Amygdala (tissue), 56 donors: ENCODE measurements at places on chromosomes 7 and 10.

DNA sequence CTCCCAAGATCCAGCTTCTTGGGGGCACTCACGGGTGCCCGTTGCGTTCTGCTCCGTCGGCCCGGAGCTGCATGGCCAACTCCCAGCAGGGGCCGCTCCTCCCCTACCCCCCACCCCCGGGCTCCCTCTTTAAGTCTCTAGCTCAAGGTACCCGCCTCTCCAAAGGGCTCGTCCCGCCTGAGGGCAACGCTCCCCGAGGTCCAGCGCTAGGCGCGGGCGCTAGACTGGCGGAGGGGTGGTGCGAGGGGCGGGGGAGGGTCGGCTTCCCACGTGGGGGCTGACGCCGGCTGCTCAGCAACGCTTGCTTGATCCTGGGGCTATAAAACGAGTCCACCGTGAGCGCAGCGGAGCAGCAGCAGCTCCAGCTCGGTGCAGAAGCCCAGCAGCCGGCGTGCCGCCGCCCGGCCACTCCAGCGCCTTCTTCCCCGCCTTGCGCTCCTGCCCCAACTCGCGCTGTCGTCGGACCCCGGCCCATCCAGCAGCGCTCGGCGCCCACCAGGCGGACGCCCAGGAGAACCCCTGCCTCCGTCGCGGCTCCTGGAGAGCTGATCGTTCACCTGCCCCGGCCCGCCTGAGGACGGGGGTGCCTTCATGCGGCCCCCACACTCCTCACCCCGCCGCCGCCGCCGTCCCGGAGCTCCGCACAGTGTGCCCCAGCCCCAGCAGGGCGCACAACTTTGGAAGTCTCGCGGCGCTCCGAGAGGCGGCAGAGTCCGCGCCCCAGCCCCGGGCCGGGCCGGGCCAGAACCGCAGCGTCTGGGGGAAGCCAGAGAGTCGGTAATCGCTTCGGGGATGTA, at the start of gene ADRA2A:
Gene ADRA2A (plus strand): TSS at position 348 of the 797 bp plus-strand sequence. CDS start 968 bp downstream, outside the sequence.
- peak; percentile 32 for DNase-seq

- DNase-seq = no peak
Measured at GRCh38 chr7:25752967-25753791, 398.8 kb upstream of the NFE2L3 start.

DNA sequence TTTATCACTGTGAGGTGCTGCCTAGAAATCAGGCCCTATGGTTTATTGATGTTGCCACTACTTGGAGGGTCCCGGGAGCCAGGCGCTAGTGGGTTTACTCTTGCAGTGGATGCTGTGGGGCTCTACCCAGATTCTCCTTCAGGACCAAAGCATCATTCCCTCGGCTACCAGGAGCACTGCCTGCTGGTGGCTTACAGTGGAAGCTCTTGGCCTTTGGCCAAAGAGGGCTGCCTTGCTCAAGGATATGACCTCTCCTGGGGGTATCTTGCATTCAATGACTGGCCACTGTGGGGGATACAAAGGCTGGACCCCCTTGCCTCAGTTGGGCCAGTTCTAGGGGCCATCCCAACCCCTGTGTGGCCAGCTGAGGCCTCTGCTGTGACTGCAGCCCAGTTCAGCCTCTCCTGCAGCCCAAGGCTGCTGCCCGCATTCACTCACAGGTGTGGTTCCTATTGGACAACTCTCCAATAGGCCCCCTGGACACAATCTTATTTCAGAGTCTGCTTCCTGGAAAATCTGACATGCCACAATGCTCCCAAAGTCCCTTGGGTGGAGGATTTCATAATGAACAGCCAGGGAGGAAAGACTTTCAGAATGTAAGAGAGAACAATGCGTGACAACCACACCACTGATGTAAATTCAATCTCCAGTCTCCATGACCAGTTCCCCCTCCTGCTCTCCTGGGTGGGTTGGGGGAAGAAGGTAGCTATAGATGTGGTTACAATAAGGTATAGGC, 196.3 kb downstream of the SNX10 start:
- no peak for DNase-seq

DNA sequence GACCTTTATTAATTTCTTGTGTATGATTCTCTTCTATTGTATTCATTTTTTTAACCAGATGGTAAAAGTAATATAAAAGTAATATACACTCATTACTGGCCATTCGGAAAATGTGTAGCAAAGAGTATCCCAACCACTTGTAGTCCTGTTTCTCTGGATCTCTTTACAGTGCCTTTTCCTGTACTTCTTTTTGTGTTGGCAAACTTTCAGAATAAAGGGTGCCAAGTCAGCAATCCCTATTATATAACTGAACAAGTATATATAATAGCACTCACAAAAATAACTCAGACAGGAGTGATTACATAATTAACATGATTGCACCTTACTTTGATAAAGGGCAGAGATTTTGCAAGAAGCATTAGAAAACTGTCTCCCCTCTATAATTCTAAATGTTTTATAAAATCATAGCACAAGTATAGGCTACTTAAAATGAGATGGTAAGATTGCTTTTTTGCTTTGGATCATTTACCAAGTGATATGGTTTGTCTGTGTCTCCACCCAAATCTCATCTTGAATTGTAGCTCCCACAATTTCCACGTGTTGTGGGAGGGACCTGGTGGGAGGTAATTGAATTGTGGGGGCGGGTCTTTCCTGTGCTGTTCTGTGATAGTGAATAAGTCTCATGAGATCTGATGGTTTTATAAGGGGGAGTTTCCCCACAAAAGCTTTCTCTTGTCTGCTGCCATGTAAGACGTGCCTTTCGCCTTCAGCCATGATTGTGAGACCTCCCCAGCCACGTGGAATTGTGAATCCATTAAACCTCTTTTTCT, 41.5 kb upstream of the EPC1 start:
- DNase-seq = no peak
